Activated T-cell treated with anti-CD3 and anti-CD28 coated beads, Interleukin-2, amount 50 U/mL, for 1 hour (primary cell): ENCODE measurements at places on chromosomes 4 and X.

- DNase-seq = no peak
Observed at GRCh38 chr4:152957437-152958171, 21.5 kb downstream of the FHDC1 start.

- DNase-seq = no peak
Observed at GRCh38 chr4:170849969-170850368, 760.2 kb upstream of the AADAT start.

- DNase-seq = no peak
Observed at GRCh38 chrX:154791939-154792338, 13.3 kb downstream of the MPP1 start.

DNA sequence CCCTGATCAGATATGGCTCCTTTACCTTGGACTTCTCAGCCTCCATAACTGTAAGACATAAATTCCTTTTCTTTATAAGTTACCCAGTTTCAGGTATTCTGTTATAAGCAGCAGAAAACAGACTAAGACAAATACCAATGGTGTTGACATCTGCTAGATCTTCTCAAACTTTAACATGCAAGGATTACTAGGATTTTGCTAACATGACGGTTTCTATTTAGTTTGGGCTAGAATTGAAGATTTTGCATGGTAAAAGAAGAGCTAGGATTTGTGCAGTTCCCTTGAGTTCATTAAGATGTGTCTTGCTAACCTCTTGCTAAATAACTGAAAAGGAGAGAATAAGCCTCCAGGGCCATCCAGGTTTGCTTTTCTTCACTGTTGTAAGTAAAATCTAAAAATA is 5.3 kb upstream of the COPS4 start:
- no peak for DNase-seq

- DNase-seq = no peak
Observed at GRCh38 chr4:185229021-185229818, 19.8 kb downstream of the SNX25 start.

GRCh38 chrX:85922821-85923220 is 124.5 kb downstream of the CHM start:
- no peak for DNase-seq
